Stimulated activated CD8-positive, alpha-beta memory T cell treated with anti-CD3 and anti-CD28 coated beads, Interleukin-4, amount 100 ng/mL, for 48 hours (primary cell): ENCODE measurements at places on chromosomes 2 and 18.
A peak's percentile ranks its signal among the peaks of the same experiment; 100 is the strongest.

DNA sequence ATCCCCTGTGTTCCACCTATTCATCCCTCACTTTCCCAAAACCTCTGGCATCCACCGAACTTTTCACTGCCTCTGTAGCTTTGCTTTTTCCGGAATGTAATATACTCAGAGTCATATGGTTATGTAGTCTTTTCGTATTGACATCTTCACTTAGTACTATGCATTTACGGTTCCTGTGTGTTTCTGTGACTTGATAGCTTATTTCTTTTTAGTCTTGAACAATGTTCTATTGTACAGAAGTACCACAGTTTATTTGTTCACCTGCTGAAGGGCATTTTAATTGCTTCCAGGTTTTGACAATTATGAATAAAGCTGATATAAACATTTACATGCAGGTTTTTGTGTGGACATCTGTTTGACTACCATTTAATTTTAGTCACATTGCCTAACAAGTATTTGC is 154.7 kb upstream of the DOK6 start:
- DNase-seq = no peak

GRCh38 chr2:20052861-20053281 is 1.4 kb upstream of the LAPTM4A start:
- DNase-seq = peak; percentile 34

DNA sequence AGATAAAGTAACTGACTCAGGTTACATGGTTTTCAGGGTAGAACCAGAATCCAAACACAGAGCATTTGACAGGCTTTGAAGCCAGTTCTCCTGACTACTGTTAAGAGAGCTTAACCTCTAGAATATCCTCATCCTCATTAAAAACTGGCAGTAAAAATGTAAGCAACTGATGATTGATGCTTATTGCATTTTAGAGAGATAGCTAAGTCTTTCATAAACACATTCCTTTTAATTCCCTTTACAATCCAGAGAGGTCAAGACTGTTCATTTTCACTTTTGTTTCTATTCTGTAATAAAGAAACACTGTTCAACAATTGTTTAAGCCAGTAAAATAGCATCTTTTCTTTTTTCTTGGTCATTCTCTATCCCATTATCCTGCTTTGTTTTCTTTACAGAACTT is 53.9 kb upstream of the RAB27B start:
- no peak for DNase-seq

DNA sequence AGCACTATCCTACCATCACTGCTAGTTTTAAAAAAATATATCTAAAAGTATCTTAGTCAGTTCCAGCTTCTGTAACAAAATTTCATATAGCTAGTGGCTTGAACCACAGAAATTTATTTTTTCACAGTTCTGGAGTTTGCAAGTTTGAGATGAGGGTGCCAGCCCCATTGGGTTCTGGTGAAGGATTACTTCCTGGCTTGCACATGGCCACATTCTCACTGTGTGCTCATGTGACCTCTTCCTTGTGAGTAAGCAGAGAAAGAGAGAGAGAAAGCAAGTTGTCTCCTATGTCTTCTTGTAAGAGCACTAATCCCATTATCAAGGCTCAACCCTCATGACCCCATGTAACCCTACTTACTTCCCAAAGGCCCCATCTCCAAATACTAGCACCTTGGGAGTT is 158.9 kb downstream of the DOK6 start:
- DNase-seq = no peak

- DNase-seq = no peak
Measured at GRCh38 chr2:11315074-11315705, 29.2 kb downstream of the ROCK2 start.

- no peak for DNase-seq
Measured at GRCh38 chr2:133498662-133499585, 69.3 kb downstream of the NCKAP5 start.

DNA sequence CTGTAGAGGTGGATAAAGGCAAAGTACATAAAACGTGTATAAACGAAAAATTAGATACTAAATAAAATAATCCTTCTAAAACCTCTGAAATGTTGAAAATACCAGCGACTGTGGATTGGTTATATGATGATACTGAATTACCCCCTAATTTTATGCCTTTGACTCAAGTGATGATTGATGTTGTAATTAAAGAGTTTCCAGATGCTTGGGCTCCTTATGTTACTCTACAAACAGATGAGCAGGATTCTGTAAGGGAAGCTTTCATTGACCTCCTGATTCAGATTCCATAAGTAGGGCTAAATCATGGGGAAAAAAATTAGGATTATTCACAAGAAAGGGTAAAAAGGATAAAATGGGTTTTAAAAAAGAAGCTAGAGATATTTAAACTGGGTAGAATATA is 418.2 kb upstream of the SLC39A10 start:
- DNase-seq = no peak

GRCh38 chr2:173513107-173513727 is 158.5 kb downstream of the CDCA7 start:
- DNase-seq = no peak

DNA sequence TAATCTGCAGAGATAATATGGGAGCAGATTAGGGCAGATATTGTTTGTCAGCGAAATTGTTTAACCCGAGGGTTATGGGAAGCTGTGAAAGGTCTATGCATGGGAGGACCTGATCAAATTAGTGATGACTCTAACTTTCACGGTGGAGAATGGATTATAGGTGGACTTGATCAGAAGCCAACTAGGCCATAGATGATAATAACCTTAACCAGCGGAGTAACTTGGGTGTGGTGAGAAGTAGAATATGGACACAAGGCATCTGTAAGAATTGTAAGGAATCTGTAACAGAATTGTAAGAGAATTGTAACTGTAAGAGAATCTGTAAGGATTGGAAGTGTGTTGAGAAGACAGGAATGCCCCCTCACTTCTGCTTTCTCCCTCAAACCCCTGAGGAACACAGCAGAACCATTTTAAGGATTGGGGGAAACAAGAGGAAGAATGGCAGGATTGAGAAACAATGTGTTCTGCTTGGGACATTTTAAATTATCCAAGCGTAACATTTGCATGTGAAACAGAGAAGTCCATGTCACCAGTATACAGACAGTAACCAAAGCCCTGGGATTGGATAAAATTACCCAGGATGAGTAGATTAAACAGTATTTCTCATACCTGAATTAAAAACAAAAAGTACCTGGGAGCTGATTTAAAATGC is 14.9 kb upstream of the SLC39A10 start:
- DNase-seq = no peak

DNA sequence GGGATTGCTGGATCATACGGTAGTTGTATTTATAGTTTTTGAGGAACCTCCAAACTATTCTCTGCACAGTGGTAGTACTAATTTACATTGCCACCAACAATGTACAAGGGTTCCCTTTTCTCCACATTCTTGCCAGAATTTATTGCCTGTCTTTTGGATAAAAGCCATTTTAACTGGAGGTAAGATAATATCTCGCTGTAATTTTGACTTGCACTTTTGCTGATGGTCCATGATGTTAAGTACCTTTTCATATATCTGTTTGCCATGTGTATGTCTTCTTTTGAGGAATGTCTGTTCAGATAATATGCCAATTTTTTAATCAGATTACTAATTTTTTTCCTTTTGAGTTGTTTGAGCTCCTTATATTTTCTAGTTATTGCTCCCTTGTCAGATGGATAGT is 158.8 kb downstream of the CCDC102B start:
- DNase-seq = no peak

- DNase-seq = no peak
Measured at GRCh38 chr2:235008584-235009044, 56.8 kb downstream of the SH3BP4 start.

- DNase-seq = no peak
Measured at GRCh38 chr2:170113168-170113894, 64.6 kb upstream of the MYO3B start.

DNA sequence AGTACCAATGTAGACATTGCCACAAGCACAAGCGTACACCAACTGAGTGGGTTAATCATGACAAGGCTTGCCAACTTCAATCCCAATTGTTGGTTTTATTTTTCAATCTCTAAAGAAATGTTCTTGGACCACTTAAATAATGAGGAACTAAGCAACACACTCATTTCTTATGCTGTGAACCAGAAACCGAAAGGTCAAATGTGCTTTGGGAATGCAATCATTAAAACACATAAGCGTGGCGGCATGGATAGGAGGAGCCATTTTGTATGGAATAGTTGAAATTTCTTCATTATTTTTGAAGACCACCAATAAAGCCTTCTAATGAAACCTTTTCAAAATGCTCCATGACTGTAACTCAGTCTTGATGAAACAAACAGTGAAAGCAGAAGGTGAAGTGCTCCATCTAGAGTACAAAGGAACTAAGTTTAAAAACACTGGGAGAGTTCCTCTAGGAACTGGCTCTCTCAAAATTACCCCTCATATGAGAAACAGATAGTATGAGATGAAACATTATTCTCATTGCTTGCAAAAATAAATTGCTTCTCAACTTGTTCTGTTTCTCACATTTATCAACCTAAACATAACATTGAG is 113.2 kb upstream of the CHST9 start:
- no peak for DNase-seq

- peak; percentile 33 for DNase-seq
Measured at GRCh38 chr2:227164763-227165291, 403 bp downstream of the COL4A3 start.

- no peak for DNase-seq
Measured at GRCh38 chr2:128304715-128305554, 13.7 kb downstream of the HS6ST1 start.

- DNase-seq = no peak
Measured at GRCh38 chr2:205908212-205909183, 177.5 kb downstream of the INO80D start.

- DNase-seq = no peak
Measured at GRCh38 chr2:37306024-37306423, 18.6 kb downstream of the PRKD3 start.

- DNase-seq = no peak
Measured at GRCh38 chr2:197852108-197852507, 47.7 kb downstream of the PLCL1 start.
